OCI-LY7 (cell line): ENCODE measurements at places on chromosomes 4 and X. TPM values are rescaled to one million over a fixed set of nuclear protein-coding genes. Genes with fewer than 3 reads are reported as not detected.
A peak's percentile ranks its signal among the peaks of the same experiment; 100 is the strongest.

GRCh38 chrX:136780763-136781162 is at the start of gene ARHGEF6:
TSS of gene ARHGEF6 (minus strand) at chrX:136780932. CDS start at chrX:136780882, 50 bp downstream.
- DNase-seq = peak; percentile 74

The KIT gene
- not detected in 2 replicates for total RNA-seq

GRCh38 chrX:43813898-43814297 is 68.4 kb downstream of the MAOB start:
- no peak for DNase-seq

The AFAP1 gene
- total RNA-seq = not detected in 2 replicates

The TLR8 gene
- not detected in 2 replicates for total RNA-seq

The SLC10A4 gene
- not detected in 2 replicates for total RNA-seq

DNA sequence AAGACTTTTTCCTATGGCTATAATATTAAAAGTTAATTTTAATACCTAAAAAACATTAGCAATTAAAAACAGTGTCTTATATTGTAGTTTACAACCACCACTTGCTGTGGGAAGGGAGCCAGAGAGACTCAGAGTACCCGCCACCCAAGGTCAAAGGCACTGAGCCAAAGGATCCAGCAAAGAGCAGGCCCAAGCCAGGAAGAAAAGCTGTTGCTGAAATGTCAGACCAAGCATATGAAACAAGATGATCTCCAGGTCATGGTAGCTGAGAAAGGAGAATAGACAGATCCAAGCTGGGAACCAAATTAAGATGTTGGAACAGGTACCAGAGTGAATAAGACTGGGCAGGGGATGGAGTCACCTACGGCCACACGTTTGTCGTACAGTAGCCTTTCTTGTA is 18.8 kb upstream of the ATOH1 start:
- DNase-seq = no peak

GRCh38 chr4:181991369-181992108 is 251.7 kb upstream of the TENM3 start:
- no peak for DNase-seq

The MAGEA11 gene
- total RNA-seq = not detected in 2 replicates

The SUPT20HL1 gene
- total RNA-seq = not detected in 2 replicates
